ENCODE measurements at places on chromosomes 2 and 18. TPM values are rescaled to one million over a fixed set of nuclear protein-coding genes. Genes with fewer than 3 reads are reported as not detected.

GRCh38 chr2:95012881-95013550 is 12.5 kb upstream of the MAL start:
- no peak for DNase-seq

Gene SPIRE1
- total RNA-seq: 42.4 TPM

DNA sequence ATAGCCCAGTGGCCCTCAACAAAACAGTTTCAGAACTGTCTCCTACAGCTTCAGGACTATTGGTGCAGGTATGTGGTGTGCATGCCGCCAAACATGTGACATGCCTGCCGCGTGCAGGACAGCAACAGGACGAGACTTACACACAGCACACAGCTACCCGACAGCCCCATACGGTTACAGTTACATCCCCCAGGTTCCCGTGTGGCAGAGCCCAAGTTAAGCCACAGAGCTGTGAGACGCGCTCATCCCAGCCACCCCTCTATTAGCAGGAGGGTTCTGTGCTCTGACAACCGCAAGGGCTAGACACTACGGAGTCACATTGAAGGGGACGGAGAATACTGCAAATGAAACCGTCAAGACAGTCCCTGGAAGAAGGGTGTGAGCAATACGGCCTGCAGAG is 16.4 kb upstream of the TUBB6 start:
- no peak for DNase-seq

Gene SIX2
- total RNA-seq: 0.91 TPM

GRCh38 chr18:12882453-12883371 is 1.3 kb downstream of the PTPN2 start:
- DNase-seq: no peak

GRCh38 chr2:11767779-11768178 is 21.3 kb downstream of the LPIN1 start:
- no peak for DNase-seq

- DNase-seq: no peak
These were observed 1.5 kb downstream of the NDC80 start for GRCh38 chr18:2572892-2573291.

DNA sequence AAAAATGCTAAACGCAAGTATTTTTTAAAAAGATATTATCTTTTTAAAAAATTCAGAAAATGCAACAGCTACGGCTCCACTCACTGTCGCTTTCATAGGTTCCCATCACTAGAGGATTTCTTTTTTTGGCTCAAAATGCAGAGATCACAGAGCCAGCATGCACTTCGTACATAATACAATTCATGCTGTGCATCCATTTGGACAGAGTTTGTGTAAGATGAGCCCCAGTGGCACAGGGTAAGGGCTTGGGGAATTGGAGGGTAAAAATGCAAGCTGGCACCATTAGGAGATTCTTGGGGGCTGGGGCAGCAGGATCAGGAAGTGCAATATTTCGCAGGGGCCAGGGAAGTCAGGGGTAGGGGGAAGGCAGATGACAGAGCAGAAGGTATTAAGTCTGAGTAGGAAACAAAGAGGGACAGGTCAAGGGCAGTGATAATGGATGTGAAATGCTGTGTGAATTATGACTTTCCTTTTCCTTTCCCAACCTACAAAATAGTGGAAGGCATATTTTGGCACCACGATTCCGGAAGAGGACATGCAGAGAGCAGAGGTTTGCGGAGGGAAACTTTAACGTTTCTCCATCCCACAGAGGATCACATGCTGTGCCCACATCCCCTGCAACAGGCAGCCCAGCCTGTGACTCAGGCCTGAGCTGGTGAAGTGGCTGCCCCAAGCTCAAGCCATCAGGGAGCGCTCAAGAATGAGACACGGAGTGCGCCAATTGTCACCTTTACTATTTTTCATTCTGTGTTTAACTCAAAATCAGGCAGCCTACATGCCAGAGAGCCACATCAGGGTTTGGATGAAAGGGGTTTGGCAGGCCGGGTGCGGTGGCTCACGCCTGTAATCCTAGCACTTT is 4.7 kb downstream of the CAPG start:
- no peak for DNase-seq

- DNase-seq: no peak
These were observed 606 bp downstream of the GAL3ST2 start for GRCh38 chr2:241777170-241777685.

Gene PLB1
- total RNA-seq: 2.4 TPM

GRCh38 chr18:46334868-46335281 is 230.7 kb downstream of the HAUS1 start:
- no peak for DNase-seq

Data from left ventricle myocardium inferior (tissue), 1 donor.